Neural crest cell (in vitro differentiated cells): ENCODE measurements at places on chromosomes 13 and 19. TPM values are rescaled to one million over a fixed set of nuclear protein-coding genes. Genes with fewer than 3 reads are reported as not detected.

DNA sequence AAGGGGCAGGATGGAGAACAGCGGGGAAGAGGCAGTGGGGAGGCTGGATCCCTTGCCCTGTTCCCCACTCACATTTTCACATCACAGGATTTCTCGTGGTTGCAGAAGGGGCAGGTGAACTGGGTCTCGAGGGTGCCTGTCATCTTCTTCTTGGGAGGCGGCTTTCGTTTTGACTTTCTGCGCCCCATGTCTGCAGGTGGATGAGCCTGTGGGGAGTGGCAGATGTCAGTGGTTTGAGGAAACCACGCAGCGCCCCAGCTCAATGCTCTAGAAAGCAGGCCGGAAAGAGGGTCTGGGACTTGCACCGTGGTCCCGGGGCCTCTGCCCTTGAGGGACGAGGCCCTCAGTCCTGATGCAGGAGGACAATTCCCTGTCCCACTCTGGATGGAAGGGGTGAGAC lies 4.9 kb downstream of the ELOF1 start:
- DNase-seq, result no peak

DNA sequence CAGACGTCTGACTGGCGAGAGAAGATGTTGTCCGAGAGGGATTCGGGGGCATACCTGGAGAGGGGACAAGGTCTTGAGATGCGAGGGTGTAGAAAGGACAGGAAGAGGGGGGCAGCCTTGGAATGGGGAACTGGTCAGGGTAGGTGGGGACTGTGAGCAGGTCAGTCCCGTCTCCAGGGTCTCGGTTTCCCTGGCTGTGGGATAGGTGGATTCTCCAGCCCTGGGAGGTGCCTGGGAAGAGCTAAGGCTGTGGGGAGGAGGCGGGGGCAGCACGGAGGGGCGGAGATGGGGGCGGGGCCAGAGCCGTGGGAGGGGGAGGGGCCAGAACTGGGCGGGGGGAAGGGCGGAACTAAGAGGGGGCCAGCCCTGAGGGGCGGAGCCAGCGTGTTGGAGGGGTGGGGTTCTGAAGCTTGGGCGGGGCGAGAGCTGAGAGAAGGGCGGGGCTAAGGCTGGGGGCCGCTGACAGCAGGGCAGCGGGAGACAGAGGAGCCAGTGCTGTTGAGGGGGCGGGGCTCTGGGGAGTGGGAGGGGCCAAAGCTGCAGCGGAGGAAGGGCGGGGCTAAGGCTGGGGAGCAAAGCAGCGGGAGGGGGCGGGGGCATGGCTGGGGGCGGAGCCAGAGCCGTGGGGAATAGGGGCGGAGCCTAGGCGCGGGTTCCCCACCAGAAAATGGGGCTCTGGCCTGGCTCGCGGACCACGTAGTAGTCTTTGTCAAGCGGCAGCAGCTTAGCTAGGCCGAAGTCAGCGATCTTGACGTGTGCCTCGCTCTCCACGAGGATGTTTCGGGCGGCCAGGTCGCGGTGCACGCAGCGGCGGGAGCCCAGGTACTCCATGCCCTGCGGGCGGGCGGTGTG lies 9.5 kb upstream of the INSL3 start:
- DNase-seq, result peak; percentile 62

GRCh38 chr19:41303954-41304353 lies 6.0 kb upstream of the CCDC97 start:
- no peak for DNase-seq

DNA sequence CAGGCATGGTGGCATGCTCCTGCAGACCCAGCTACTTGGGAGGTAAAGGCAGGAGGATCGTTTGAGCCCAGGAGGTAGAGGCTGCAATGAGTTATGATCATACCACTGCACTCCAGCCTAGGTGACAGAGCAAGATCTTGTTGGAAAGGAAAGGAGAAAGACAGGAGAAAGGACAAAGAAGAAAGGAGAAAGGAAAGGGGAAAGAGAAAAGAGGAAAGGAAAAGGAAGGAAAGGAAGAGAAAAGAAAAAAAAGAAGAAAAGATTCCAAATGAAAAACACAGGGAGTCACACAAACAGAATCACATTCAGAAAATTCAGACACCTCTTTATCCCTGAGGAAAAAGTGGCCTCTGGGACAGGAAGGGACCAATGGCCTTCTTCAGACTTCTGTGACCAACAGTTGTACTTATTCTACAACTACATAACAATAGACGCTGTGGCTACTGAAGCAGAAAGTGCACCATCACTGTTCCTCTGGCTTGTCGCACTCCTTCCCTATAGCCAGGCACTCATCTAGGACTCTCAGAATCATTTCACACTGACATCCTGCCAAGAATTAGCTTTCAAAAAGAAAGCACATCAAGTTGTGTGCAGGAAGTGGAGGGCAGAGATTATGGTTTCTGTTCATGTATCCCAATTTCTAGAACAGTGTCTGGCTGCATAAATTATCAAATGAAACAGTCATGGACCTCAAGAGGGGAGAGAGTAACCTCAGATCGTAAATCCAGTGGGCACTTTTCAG lies 5.9 kb downstream of the MTMR6 start:
- no peak for DNase-seq

DNA sequence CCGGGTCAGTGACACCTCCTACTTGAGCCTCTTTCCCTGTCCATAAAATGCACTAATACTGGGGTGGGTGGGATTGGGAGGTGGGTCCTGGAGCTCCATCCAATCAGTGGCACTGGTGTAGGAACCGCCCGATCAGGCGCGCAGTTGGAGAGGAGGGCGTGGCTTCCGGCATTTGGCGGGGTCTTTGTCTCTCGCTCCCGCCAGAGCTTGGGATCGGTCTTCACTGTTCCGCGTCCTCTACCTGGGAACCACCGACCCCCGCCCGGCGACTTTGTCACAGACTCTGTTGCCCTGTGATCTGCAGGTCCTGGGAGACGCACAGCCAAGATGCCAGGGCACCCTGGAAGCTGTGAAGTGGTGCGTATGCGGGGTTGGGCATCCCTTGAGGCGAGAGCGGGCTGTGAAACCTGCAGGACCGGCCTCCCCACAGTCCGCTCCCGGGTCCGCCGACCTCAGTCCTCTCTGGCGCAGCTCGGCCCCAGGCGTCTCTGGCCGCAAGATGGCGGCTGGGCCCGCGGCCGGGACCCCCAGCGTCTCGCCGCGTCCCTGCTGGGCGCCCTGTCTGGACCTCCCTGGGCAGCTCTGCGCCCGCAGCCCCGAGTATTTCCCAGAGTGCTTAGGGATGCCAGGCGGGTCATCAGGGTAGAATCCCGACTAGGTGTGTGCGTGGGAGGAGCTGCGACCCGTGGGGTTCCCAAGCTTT lies 41.6 kb upstream of the ZNF730 start:
- peak; percentile 76 for DNase-seq

DNA sequence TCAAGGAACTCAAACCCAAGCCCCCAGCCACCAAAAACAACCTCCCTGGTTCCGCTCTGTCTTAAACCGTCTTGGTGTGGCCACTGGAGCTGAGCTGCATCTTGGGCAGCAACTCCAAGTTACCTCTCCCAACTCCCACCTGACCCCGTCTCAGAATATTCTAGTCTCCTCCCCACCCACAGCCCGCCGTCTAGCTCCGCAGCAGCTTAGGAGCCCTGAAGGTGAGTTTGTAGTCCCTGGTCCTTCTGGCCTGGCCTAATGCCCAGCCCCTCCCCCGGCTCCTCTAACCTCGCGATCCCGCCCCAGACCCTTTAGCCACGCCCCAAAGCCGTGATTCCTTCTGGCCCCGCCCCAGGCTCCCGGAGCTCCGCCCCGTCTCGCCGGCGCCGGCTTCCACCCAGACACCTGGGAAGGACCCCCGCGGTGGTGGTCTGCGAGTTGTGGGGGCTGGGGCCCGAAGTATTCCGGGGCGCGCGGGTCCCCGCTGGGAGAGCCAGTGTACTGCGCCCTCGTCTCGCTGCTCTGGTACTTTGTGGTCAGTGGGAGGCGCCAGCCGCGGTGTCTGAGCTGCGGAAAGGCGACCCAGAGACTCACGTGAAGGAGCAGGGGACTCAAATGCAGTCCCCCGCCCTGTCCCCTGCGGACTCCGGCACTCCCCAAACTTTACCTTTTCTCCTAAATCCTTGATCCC lies 2.5 kb upstream of the LHB start:
- peak; percentile 39 for DNase-seq

GRCh38 chr13:75550159-75550567 lies 572 bp downstream of the UCHL3 start:
- DNase-seq, result no peak

- no peak for DNase-seq
Observed at GRCh38 chr13:89115307-89115706, 1444.1 kb downstream of the SLITRK5 start.

GRCh38 chr19:53333066-53333462 lies 485 bp upstream of the ZNF845 start:
- DNase-seq, result peak; percentile 40

- no peak for DNase-seq
Observed at GRCh38 chr13:99792079-99792921, 179.3 kb downstream of the ZIC5 start.

GRCh38 chr13:35469806-35470525 lies 6.5 kb downstream of the MAB21L1 start:
- DNase-seq, result no peak

- no peak for DNase-seq
Observed at GRCh38 chr19:15595069-15595468, 19.9 kb upstream of the CYP4F8 start.

The FFAR1 gene
- not detected in 2 replicates for total RNA-seq

The DMKN gene
- total RNA-seq, result not detected in 2 replicates

The KIR2DL1 gene
- total RNA-seq, result not detected in 2 replicates

The CYP2F1 gene
- not detected in 2 replicates for total RNA-seq

The FLT1 gene
- 0.11 TPM in 1 of 2 replicates, not detected in the other for total RNA-seq

The C13orf46 gene
- total RNA-seq, result 0.66 and 1.9 TPM in 2 replicates

The ADAMTSL5 gene
- not detected in 2 replicates for total RNA-seq

The ZNF99 gene
- total RNA-seq, result not detected in 2 replicates
